Muscle of arm (tissue), 14 donors: ENCODE measurements at places on chromosomes 4 and X.

GRCh38 chrX:67004451-67004850 lies 365.6 kb upstream of the EDA2R start:
- no peak for DNase-seq

GRCh38 chrX:48472851-48473703 lies 2.9 kb upstream of the FTSJ1 start:
- DNase-seq: no peak

DNA sequence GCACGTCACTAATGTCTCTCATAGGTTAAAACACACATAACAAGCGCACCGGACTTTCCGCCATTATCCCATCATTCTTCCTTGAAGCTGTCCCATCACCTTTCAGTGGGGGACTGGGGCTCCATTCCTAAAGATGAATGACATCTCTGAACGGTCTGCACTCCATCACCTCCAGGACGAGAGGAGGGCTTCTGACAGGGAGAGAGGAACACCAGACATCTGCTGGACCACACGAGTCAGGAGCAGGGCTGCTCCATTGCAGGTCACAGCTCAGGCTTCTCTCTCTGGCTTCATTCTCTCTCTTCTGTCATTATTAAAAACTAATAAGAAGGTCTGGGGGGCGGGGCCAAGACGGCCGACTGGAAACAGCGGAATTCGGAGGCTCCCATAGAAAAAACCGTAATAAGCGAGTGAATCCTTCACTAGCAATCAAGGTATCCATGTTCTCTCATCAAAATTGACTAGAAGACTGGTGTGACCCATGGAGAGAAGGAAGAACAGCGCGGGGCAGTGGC lies 289.8 kb downstream of the LDB2 start:
- DNase-seq: no peak

DNA sequence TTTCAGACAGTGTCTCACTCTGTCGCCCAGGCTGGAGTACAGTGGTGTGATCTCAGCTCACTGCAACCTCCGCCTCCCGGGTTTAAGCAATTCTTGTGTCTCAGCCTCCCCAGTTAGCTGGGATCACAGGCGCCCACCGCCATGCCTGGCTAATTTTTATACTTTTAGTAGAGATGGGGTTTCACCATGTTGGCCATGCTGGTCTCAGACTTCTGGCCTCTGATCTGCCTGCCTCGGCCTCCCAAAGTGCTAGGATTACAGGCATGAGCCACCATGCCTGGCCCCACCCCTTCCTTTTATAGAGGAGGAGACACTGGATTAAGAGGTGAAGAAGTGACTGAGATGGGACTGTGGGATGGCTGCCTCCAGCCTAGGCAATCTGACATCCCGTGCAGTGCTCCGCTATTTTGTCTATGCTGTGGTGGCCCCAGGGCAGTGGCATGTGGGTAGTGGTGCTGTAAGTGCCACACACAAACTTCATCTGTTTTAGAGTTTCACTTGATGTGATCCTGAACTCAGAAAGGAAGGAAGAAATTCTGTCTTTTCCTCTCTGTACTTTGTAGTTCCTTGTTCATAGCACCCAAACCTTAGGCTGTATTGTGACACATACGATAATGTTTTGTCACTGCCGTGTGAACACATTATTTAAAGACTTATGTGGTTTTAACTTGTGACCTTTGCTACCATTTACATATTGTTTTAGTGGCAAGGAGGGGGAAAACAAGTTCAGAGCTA lies 48.9 kb downstream of the FNIP2 start:
- DNase-seq: no peak

- DNase-seq: no peak
Measured at GRCh38 chrX:9953396-9953795, 13.8 kb upstream of the CLDN34 start.

- no peak for DNase-seq
Measured at GRCh38 chr4:17066972-17067371, 168.5 kb upstream of the LDB2 start.

- no peak for DNase-seq
Measured at GRCh38 chrX:146581981-146582712, 227.4 kb upstream of the CXorf51B start.

GRCh38 chr4:132076829-132077228 lies 1072.3 kb upstream of the PCDH10 start:
- no peak for DNase-seq

DNA sequence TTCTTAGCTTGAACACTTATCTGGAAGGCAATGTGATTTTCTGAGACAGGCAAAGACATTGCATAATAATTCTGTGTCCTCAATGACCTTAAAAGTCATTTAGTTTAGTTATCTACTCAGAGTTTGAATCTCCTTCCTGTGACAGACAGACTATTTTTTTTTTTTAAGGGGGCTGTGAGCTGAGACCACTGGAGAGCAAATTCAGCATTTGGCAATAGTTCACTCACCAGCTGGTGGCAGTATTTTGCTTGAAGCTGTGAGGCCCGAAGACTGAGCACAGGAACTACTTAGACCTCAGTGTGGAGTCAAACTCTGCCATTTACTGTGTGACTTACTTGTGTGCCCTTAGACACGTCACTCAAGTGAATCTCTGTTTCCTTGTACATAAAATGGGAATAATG lies 22.9 kb upstream of the CPE start:
- no peak for DNase-seq

DNA sequence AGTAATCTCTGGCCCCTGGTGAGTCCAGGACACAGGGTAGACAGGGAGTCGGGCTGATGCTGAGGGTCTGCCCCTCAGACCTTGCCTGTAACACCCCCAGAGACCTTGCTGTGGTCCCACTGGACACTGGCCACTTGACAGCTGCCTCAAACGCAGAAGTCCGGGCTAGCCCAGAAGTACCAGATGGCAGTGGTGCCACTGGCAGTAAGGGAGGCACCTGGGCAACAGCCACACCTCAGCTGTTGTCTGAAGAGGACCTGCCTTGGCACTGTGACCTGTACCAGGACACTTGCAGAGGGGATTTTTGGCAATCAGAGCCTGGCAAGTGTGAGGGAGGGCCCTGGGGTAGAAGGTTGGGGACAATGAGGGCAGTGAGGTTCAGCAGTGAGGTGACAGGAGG lies 63.3 kb upstream of the UXT start:
- no peak for DNase-seq

DNA sequence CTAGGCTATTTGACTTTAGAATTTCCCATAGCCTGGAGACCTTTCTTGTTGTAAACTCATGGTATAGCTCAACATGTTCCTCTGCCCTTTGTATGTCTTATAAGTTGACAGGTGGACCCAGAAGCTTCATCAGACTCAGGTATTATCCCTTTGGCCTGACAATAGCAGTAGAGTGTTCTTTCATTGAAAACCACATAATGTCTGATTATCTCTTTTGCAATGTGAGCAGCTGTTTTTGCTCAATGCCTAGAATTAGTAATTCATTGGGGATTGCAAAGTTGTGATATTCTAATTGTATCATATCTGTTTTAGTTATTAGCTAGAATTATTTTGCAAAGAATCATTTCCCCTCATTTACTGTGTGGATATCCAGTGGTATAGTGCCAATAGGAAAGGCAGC lies 27.5 kb downstream of the TBC1D19 start:
- no peak for DNase-seq

DNA sequence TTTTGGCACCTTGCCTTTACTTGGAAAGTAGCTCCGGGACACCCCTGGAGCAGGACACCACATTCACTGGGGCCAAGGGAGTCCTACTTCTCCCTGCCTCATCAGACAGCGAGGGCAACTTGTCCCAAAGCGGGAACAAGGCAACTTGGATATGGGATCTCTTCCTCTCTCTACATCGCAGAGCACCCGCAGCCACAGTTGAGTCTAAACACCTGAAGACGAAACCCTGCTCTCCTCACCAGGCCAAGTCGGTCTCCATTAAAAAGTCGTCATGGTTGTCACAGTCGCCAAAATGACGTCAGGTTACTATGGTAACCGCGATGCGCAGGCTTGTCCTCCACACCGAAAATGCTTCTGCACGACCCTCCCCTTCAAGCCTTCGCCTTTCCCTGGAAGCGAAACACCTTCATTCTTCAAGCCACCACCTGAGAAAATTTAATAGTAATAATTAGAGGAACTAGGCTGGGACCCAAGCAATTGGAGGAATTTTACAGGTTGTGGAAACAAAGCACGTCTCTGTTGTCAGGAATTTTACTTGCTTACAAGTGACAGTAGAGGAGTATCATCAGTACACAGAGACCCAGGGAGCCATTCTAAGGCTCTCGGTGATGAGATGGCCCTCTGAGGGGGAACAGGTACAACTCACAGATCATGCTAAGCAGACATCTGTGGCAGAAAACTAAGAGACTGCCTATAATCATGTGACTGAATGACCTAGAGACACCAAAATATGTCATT lies 30.5 kb upstream of the TCEAL4 start:
- peak; percentile 79 for DNase-seq

DNA sequence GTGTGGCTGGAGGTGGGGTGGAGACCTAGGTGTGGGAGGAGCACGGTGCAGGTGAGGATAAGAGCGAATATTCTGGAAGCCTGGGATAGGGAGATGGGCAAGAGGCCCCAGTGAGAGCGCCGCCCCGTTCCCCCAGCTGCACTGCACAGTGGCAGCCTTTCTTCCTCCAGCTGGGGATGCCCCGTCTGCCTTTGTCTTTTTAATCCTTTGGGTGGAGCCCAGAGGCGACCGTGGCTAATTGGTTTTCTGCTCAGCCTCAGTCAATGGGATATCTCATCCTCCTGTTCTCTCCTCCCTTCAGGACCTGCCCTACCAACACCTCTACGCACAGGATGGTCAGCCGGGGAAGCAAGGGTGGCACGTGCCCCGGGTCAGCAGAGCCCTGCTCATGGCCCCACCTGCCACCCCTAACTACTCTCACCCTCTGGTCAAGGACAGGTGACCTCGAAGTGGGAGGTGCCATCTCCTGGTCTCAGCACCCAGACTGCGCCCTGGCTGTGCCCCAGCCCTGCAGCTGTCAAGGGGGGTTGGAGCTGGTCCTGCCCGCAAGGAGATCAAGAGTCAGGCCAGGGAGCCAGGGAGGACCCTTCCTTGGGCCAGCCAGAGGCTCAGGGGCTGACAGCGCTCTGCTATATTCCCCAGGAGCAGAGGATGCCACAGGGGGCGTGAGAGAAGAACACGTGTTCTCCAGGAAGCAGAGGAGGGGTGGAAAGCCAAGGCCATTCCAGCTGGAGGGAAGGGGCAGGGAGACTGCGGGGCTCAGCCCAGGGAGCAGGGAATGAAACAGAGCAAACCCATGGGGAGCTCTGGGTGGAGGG lies 64.0 kb downstream of the ADRA2C start:
- DNase-seq: no peak

- no peak for DNase-seq
Measured at GRCh38 chr4:127634181-127634580, 1.4 kb downstream of the INTU start.

DNA sequence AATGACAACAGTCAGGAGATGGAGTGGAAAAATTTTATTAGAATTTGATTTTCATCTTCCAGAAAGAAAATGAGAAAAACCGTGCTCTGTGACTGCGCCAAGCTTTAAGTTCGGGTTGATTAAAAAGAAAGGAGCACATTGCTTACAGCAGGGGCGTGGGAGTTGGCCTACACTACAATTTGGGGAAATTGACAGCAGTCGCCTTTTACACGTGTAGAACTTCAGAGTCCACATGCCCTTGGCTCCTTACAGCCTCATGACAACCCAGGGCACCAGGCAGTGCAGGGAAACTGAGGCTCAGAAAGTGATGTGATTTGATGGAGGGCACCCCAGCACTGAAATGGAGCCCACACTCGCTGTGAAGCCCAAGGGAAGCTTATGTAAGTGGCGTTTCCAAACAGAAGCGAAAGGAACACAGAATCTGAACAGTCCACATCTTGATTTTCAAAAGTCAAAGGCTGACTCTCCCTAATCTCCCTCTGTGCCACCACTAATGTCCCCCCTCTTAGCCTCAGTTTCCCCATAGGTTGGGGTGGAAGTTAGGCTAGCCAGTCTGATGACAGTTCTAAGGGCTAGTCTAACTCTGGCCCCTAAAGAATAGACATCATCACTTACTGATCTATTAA lies 5.5 kb downstream of the PPP2R2C start:
- no peak for DNase-seq

GRCh38 chr4:122776916-122777315 lies 44.4 kb downstream of the BBS12 start:
- no peak for DNase-seq

DNA sequence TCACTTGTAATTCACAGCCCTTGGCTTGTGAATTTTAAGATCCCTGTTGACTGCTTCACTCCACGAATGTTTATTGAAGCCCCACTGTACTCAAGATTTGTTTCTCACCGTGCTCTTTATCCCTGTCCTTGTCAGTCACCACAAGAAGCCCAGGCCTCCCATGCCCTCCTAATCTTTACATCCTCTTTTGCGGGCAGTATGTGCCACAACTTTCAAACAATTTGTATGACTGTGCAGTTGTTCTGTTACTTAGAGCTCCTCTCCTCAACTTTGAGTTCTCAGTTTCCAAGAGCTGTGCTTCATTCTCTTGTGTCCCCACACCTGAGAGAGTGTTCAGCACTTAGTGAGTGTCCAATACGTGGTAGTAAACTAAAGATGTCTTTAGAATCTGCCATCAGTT lies 467.7 kb downstream of the NKX6-1 start:
- no peak for DNase-seq

DNA sequence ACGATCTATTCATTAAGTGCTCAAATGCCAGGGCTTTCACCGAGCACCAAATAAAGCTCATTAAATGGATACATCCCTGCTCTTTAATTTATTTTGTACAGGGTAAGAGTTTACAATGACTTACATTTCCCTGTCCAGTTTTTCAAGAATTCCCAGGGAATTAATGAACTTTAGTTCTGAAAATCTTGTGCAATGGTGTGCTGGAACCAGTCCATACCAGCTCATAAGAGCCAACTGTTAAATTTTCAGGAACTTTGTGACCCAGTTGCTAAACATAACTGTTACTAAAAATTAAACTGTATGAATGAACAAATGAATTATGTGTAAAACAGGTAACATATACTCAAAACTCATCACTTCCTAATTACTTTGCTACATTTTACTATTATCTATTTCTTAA lies 191.7 kb upstream of the RASGEF1B start:
- no peak for DNase-seq

DNA sequence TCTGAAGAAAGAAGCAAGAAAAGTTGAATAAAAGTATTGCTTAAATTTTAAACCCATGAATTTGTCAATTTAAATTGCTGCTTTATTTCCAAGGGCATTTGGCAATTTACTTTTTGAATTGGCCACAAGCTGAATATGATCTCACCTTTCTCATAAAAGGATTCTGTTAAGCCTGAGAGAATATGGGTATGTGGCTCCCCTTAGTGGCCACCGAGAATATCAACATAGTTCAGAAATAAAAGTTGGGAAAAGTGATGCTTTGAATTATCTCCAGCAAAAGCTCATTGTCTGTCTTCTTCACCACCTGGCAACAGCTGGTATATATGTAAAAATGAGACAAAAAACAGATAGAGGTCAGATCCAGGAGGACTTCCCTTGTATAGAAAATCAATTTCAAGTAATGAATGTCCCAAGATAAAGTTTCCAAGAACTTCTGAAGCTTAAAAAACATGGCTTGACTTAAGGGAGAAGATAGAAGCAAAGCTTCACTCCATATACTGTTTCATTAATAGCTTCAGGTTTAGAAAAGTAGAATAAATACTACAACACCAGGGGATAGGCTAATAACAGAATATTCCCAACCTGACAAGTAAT lies 290.7 kb upstream of the FAM241A start:
- DNase-seq: peak; percentile 27
